ENCODE measurements at places on chromosomes 3 and 15.

GRCh38 chr3:69104586-69104985 is 17.8 kb downstream of the LMOD3 start:
- DNase-seq = no peak

DNA sequence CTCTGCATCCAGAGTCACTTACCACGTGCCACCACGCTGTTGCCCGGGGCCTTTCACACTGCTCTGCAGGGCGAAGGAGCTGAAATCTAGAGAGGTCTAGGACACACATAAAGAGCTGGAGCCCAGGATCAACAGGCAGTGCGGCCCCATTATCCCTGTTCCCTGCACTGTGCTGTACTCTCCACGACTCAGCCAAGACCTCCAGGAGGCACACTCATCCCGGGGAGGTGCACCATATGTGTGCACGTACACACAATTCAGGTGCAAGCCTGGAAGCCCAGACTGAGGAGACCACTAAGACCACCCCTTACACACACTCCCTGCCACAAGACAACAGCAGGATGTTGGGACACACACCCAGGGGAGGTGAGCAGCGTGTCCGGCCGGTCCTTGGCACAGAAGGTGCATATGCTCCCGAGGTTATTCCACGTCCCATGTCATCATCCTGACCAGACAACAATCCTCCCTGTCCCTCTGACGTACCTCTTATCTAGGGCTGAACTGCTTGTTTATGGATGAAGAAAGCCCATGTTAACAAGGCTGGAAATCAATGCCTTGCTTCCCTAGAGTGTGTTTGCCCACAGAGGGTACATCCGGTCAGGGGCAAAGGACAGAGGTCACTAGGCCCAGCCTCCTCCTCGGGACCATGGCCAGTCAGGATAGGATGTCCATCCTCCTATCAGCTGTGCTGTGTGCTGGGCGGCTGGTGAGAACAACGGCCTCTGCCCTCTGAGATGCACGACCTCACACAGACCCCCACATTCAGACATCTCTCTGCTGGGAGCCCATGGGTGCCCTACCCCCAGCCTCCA is 16.1 kb downstream of the KLF15 start:
- DNase-seq = no peak

DNA sequence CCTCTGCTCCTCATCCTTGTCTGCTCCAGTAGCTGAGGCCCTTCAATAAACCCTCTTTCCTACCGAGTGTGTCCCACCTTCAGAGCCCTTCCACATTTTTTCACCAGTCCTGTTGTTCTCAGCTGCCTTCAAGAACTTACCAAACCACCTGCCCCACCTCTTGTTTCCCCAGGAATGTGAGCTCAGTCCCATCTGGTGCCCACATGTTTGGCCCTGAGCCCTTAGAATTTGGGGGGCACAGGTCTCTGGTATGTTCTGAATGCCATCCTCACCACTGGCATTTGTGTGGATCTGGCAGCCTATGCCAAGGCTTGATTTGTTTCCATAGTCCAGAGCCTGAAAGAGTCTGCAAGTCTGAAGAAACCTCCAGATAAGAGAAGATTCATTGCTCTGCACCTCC is 315.2 kb upstream of the PPP2R3A start:
- DNase-seq = no peak

DNA sequence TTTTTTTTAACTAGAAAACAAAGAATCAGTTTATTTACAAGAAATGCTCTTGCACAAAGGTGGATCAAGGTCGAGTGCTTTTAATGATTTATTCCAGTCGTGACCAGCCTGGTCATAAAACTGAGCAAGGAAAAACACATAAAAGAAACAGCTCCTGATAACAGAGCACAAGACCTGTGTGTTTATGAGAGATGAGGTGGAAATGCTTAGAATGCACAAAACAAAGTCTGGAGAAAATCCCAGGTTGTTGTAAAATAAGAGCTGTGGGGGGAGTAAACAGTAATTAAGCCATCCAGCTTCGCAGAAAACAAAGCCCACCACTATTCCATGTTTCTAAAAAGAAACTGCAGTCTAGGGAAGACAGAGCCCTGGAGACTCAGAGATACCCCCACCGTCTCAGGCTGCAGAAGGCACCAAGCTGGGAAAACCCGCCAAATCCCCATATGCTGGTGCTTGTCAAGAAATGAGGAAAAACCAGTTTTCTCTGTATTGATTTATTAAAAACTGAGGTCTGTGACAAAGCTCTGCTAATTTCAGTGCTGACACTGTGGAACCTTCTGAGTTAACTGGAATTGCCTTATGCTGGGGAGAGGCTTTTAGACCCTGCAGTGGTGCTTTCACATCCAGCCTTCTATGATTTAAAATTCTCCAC is 139.3 kb downstream of the ADAMTS17 start:
- DNase-seq = no peak

GRCh38 chr3:124759666-124760401 is 29.6 kb downstream of the UMPS start:
- DNase-seq = no peak

- DNase-seq = no peak
These were observed 10.7 kb downstream of the RNF123 start for GRCh38 chr3:49700014-49700413.

All from NT2/D1 (cell line).